PC-9 (cell line): ENCODE measurements at places on chromosomes 5 and 9. TPM values are rescaled to one million over a fixed set of nuclear protein-coding genes. Genes with fewer than 3 reads are reported as not detected.

DNA sequence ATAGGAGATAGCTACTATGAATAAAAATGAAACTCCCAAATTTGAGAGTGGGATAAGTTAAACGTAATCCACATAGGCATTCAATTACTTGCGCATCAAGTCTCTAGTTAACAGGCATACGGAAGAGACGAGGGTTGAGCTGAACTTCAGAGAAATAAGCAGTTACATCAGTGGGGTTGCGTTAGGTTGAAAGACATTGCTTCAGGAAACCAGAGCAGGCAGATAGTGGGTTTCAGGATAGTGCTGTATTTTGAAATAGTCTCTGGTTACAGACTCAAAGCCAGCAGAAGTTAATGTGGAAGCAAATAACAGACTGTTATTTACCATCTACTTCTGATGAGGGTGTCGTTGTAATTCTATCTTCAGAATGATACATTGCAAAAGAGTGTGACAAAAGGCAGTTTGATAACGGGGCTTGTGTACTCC lies 533.4 kb downstream of the PDE4D start:
- no peak for DNase-seq

Gene ZNG1C
- total RNA-seq = 40.5 and 46.1 TPM in 2 replicates

DNA sequence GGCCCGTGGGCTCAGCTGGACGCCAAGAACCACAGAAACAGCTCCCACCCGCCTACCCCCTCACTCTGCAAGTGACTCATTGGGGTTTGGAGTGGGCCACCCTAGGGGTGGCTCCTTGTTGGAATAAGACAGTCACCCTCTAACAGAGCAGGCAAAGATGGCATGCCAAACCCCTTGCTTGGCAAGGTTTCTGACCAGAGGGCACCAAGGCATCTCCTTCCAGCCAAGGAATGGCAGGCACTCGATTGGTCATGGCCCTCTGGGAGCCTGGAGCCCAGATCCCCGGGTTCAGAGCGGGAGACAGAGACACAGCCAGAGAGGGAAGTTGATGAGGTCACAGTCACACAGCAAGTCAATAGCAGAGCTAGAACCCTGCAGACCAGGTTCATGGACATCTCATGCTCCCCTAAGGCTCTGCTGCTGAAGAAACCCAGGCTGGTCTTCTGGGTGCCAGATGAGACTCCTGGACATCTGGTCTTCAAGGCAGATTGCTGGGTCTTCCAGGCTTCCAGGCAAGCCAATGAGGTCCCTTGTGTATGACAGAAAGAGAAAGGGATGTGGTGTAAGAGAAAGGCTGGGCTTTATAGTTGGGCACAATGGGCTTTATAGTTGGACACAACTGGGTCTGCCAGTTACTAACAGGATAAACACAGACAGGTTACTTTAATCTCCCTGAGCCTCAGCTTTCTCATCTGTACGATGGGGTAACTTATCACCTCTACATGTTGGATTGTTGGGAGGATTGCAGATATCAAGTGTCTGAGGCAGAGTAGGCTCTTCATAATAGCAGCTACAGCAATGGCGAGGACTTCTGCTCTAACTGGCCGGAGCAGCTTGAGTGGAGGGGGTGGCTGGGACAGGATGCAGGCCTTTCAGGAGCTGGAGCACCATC lies 23.3 kb upstream of the KIF12 start:
- no peak for DNase-seq

- no peak for DNase-seq
These were observed 217.5 kb downstream of the DRD1 start for GRCh38 chr5:175226506-175226905.

Gene CLPTM1L
- 260 and 266 TPM in 2 replicates for total RNA-seq

Gene CTXN3
- not detected in 2 replicates for total RNA-seq
